ENCODE measurements at places on chromosomes 12 and 14.

GRCh38 chr12:111685322-111685810 is 390 bp downstream of the BRAP start:
- no peak for DNase-seq

DNA sequence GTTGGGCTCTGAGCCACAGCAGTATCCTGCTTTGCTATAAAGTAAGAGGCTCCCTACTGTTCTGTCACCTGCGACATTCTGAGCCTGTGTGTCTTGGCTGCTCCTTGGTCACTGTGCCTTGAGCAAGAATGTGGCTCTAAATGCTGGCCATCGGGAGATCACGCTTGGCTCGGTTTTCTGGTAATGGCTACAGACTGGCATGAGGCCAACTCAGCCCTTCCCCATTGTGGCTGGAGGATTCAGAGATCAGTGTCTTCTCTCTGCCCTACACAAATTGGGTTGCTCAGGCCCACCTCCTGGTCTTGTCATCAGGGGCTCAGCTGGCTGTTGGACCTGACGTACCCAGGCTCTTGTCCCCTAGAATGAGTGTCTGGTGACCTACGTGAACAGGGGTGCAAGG is 94.5 kb downstream of the PLXNC1 start:
- no peak for DNase-seq

DNA sequence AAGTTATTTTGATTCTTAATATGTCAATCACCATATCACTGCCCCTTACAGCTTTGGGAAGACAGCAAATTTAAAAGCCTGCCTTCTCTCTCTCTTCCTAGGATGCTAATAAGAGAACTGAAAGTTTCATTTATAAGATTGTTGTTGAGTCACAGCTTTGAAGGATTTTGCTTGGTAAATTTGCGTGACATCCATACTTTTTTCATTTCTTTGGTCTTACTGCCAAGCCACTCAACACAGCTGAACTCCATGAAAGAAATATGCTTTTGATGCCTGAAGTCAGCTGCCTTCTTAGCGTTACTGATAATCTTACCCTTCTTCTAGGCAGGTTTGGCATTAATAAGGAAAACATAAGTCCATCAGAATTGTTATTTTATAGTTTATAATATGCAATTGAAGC is 155.0 kb downstream of the CRADD start:
- DNase-seq: no peak

GRCh38 chr14:24721775-24722174 is 87.8 kb upstream of the GZMB start:
- DNase-seq: no peak

- no peak for DNase-seq
Measured at GRCh38 chr12:3005736-3006135, 46.5 kb downstream of the TEAD4 start.

DNA sequence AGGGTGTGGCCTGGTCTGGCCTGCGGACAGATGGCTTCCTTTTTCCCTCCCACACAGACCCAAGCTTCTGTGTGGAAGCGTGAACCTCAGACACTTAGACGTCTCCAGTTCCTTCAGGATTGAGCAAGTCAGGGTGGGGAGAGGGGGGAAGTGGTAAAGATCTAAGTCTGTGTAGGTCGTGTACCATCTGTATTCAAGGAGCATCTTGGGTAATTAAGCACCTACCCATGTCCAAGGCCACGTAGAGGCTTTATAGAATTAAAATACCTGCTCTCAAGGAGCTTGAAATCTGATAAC is 1.7 kb downstream of the AVIL start:
- DNase-seq: no peak

GRCh38 chr14:33062476-33062875 is 123.8 kb downstream of the NPAS3 start:
- no peak for DNase-seq

- DNase-seq: no peak
Measured at GRCh38 chr14:92274055-92274454, 48.9 kb upstream of the SLC24A4 start.

- no peak for DNase-seq
Measured at GRCh38 chr12:65560286-65560685, 264.0 kb upstream of the HMGA2 start.

- DNase-seq: no peak
Measured at GRCh38 chr12:118187751-118188435, 52.0 kb downstream of the PEBP1 start.

GRCh38 chr14:64719601-64720000 is 15.4 kb downstream of the PLEKHG3 start:
- DNase-seq: no peak

DNA sequence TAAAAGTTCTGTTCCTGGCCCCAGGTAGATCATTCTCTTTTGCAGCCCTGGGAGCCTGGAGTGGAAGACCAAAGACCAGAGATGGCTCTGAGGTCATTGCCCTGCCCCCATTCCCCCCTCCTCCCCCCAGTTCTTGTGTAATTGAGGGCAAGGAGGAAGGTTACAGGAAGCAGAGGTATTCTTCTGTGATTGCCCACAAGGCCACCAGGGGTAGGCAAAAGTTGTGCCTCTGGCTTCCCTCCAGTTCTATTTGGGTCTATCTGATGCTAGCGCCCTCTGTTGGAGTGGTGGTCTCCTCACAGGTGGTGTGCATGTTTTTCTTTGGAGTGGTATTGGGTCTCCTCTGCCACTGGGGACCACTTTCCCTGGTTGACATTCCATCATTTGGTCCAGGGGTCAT is 41.2 kb upstream of the CRY1 start:
- DNase-seq: peak; percentile 40

- no peak for DNase-seq
Measured at GRCh38 chr12:53967421-53967925, 5.5 kb upstream of the HOXC11 start.

- no peak for DNase-seq
Measured at GRCh38 chr14:25394356-25394755, 344.4 kb upstream of the STXBP6 start.

DNA sequence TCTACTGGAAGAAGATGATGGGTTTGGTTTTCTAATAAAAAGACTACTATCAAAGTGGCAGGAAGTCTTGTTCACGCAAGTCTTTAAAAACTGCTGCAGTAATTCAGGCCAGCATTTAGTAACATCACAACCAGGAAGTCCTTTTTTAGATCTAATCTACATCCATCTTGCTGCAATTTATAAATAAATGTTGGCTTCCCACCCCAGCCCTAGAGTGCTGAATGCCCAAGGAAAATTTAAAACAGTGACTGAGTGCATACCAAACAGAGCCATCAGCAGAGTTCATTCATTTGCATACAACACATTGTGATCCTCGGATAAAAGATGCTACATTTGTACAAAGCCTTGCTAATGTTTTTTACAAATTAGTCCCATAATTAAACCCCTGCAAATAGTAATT is 72.1 kb downstream of the PHLDA1 start:
- no peak for DNase-seq

- no peak for DNase-seq
Measured at GRCh38 chr14:89955022-89955744, 544 bp upstream of the TDP1 start.

- peak; percentile 57 for DNase-seq
Measured at GRCh38 chr14:97458661-97459579, 661.7 kb downstream of the VRK1 start.

GRCh38 chr14:101367421-101368261 is 193.7 kb upstream of the DIO3 start:
- no peak for DNase-seq

DNA sequence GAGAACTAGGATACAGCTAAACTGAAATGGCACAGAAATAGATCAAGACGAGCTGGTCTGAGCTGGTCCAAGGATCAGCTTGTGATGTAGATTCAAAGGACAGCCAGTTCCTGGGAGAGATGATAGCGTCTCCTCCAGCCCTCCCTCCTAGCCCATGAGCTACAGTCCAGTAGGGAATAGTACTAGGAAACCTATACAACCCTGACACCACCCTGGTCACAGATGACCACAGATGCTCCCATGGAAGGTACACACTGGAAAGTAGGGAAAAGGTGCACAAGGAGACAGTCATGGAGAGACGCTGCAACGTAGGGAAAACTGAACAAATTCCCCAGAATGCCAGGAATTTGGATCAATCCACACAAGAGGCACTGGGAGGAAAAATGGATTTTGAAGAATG is 6.9 kb downstream of the GCH1 start:
- DNase-seq: no peak

DNA sequence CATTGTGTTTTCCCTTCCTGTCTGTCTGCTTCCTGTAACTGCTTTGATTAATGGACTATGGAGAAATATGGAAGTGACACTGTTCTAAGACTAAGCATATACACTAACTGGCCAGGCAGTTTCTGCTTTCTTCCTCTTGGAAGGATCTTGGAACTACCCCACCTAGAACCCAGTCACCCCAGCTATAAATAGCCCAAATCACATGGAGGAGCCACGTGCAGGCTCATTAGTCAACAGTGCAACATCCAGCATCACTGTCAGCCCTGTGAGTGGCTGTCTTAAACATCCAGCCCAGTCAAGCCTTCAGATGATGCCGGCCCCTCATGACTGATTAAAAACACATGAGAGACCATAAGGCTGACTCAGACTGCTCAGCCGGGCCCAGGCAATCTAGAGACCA is 39.2 kb downstream of the BCAT1 start:
- no peak for DNase-seq

GRCh38 chr12:48985475-48985897 is 7.4 kb downstream of the WNT1 start:
- no peak for DNase-seq

- no peak for DNase-seq
Measured at GRCh38 chr12:65694130-65694529, 130.2 kb upstream of the HMGA2 start.
